Activated CD8-positive, alpha-beta memory T cell treated with anti-CD3 and anti-CD28 coated beads for 48 hours (primary cell): ENCODE measurements at places on chromosomes 3 and 15.

DNA sequence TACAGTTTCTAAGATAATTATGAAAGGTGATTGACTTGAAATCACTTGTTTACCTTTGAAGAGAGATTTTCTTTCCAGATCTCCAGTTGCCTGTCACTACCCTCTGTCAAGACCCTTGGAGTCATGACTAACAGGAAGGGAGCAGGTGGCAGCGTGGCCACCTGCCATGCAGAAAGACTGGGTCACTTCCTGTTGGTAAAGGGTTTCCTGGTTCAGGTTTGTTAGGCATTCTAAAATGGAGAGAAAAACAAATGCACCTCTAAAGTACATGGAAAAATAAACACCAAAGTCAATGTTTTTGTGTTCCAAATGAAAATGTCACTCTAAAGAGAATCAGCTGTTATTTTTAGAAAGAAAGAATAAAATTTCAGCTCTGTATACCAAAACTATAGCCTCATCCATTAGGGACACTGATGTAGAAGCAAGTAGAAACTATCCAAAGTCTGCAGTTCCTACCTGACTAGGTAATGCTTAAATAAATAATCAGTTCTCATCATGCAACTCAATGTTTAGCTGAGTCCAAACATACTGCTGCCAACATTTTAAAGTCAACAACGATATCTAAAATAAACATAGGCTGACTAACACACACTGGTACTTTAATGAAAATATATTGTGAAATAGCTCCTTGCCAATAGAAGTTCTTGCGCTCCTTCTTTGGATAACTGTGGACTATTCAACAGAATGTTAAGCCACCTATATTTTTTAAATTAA, 23.9 kb upstream of the TM4SF1 start:
- no peak for DNase-seq

DNA sequence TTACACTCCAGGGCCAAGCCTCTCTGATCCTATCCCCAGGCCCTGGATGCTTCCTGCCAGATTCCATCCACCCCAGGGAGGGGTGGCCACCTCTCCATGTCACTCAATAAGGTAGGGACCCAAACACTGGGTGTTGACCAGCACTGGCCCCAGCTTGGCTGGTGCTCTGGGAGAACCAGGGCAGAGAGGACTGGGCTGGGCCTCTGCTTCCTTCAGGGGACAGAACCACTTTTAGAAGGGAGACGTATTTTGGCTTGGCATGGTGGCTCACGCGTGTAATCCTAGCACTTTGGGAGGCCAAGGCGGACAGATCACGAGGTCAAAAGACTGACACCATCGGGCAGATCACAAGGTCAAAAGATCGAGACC, 4.7 kb upstream of the CPLX3 start:
- DNase-seq = no peak

- no peak for DNase-seq
Measured at GRCh38 chr15:60394689-60395097, 3.1 kb downstream of the ANXA2 start.

DNA sequence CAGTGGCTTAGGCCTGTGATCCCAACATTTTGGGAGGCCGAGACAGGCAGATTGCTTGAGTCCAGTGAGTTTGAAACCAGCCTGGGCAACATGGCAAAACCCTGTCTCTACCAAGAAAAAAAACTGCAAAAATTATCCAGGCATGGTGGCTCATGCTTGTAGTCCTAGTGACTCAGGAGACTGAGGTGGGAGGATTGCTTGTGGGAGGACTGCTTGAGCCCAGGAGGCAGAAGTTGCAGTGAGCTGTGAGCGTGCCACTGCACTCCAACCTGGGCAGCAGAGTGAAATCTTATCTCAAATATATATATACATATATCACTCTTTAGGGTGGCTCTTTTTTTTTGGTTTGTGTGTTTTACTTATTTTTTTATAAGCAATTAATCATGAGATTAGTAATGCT, 83.7 kb upstream of the WDR72 start:
- no peak for DNase-seq

- no peak for DNase-seq
Measured at GRCh38 chr3:43369404-43370292, 83.3 kb downstream of the SNRK start.

DNA sequence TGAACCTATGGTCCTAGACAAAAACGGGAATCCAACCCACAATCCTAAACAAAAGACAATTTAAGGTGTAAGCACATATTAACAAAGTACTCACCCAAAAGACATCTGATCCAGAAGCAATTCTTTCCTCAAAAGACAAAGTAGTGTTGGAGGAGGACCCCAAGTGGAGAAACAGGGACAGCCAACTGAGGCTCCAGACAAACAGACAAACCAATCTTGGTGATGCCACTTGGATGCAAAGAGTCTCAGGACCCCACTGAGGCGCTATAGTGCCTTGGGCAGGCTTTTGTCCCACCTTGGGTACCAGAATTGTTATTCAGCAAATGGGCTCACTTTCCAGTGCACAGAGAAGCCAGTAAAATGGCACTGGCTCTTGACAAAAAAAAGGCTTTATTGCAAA, 613.8 kb downstream of the DIPK2A start:
- no peak for DNase-seq

- no peak for DNase-seq
Measured at GRCh38 chr3:36521007-36521379, 140.7 kb downstream of the STAC start.

DNA sequence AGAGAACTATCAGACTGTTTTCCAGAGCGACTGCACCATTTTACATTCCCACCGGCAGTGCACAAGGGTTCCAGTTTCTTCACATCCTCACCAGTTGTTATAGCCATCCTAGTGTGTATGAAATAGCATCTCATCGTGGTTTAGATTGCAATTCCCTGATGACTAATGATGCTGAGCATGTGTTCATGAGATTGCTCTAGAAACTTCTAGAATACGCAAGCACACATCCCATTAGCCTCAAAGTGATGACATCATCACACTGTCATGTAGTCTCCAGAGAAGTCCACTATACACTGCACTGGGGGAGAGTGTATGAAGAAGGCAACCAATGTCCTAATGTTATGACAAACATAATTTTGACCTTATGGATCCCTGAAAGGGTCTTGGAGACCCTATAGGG, 30.1 kb downstream of the FBLN2 start:
- DNase-seq = no peak

DNA sequence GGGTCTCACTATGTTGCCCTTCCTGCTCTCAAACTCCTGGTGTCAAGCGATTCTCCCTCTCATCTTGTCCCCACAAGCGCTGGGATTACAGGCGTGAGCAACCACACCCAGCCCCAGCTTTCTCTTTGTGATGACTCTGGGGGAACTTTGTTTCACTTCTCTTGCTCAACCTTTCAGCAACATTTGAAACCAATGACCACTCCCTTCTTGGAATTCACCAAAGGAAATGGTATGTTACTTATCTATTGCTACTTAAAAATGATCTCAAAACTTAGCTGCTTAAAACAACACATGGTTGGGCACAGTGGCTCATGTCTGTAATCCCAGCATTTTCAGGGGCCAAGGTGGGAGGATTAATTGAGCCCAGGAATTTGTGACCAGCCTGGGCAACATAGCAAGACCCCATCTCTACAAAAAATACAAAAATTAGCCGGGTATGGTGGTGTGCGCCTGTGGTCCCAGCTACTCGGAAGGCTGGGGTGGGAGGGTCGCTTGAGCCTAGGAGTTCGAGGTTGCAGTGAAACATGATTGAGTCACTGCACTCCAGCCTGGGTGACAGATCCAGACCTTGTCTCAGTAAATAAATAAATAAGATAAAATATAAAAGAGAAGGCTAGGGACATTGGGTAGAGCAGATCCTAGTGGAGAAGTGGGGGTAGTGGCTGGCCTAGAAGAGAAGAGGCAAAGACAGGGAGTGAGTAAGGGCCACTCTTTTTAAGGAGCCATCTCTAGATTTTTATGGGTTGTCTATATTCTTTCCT, 10.3 kb upstream of the COPG1 start:
- DNase-seq = no peak
